ENCODE measurements at places on chromosomes 2 and 18.

GRCh38 chr18:72542984-72543356, 1.2 kb downstream of the CBLN2 start:
- DNase-seq, result no peak

DNA sequence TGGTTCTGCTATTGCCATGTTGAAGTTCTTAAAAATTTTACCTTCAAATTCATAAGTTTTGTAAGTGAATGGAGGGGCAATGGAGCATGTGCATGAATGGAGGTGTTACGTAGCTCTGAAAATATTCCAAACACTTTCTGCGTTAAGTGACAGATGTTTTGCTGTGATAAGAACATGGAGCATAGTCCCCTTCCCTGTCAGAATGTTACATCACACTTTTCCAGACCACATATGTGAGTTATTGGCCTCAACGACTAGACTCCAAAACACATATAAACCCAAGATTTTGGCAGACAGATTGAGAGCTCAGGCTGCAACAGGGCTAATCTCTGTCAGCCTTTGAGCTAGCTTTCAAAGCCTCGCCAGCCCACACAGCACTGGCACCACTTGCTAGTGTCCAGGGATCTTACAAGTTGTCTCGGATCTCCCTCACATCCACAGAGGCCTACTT, 27.2 kb upstream of the MFSD6 start:
- no peak for DNase-seq

- DNase-seq, result peak; percentile 73
Measured at GRCh38 chr18:61893971-61894750, 1.4 kb upstream of the RNF152 start.

- no peak for DNase-seq
Measured at GRCh38 chr2:49021271-49021670, 133.0 kb downstream of the FSHR start.

All from stimulated activated CD4-positive, alpha-beta T cell treated with anti-CD3 and anti-CD28 coated beads, Interleukin-12 subunit alpha, Interleukin-12 subunit beta, amount 100 ng/mL, for 4 hours (primary cell).